ENCODE measurements at places on chromosomes 12 and 14.

- DNase-seq = no peak
Measured at GRCh38 chr12:40343124-40343523, 118.3 kb downstream of the LRRK2 start.

- no peak for DNase-seq
Measured at GRCh38 chr12:115872919-115873357, 404.6 kb downstream of the MED13L start.

- DNase-seq = no peak
Measured at GRCh38 chr14:103372552-103373304, 12.5 kb upstream of the MARK3 start.

DNA sequence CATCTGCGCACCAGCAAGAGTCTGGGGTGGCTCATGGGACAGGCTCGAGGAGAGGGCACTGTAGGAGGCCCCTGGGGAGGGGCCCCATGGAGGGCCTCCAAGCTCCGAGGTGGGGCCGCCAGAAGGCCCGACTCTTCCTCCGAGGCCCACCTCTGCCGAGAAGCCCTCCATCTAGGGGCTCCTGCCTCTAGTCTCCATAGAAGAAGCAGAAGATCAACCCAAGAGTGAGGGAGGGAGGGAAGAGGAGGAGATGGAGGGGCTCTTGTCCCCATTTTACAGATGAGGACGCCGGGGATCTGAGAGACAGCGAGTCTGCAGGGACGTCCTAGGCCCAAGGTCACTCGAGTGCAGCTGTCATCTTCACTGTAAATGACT is 41.2 kb downstream of the DIO3 start:
- no peak for DNase-seq
